ENCODE measurements at places on chromosomes 4 and X.

GRCh38 chrX:92209936-92210335 lies 430.8 kb downstream of the PCDH11X start:
- no peak for DNase-seq

- DNase-seq, result no peak
These were observed 222.3 kb downstream of the CPE start for GRCh38 chr4:165600959-165601683.

- DNase-seq, result no peak
These were observed 1351.8 kb downstream of the FSTL5 start for GRCh38 chr4:160811956-160812355.

- DNase-seq, result no peak
These were observed 175.8 kb downstream of the FAM13A start for GRCh38 chr4:88881227-88881569.

GRCh38 chr4:8732681-8733243 lies 138.9 kb downstream of the HMX1 start:
- no peak for DNase-seq

DNA sequence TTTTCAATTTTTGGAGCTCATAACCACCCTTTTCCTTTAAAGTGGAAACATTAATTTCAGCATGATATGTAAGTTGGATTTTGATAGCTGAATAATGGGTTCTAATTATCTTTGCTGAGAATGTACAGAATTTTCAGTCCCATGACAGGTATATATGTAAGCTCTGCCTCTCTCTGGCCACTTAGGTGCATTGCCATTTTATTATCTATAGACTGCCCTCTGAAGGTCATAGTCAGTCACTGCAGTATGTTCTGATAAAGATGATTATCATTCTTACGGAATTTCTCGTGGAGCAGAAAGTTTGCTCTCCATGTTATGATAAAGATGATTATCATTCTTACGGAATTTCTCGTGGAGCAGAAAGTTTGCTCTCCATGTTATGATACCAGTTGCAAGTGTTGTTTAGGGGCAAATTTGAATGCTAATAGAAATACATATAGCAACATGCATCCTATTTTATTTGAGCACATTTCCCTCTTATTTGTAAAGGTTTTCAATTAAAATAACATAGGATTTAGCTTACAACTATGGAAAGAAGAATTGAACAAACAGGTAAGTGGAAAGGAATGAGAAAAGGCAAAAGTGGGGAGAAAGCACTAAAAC lies 10.4 kb downstream of the AFP start:
- DNase-seq, result peak; percentile 15

DNA sequence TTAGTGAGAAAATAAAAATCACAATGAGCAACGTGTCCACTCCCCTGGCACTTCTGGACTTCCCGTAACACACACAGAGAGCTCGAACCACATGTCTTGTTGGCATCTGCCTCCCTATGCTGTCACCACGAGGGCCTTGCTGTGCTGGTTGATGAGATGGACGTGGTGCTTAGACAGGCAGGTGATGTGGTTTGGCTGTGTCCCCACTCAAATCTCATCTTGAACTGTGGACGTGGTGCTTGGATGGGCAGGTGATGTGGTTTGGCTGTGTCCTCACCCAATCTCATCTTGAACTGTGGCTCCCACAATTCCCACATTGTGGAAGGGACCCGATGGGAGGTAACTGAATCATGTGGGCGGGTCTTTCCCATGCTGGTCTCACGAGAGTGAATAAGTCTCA lies 40.0 kb downstream of the FGFRL1 start:
- no peak for DNase-seq

GRCh38 chr4:11426731-11427120 lies 2.0 kb downstream of the HS3ST1 start:
- no peak for DNase-seq

DNA sequence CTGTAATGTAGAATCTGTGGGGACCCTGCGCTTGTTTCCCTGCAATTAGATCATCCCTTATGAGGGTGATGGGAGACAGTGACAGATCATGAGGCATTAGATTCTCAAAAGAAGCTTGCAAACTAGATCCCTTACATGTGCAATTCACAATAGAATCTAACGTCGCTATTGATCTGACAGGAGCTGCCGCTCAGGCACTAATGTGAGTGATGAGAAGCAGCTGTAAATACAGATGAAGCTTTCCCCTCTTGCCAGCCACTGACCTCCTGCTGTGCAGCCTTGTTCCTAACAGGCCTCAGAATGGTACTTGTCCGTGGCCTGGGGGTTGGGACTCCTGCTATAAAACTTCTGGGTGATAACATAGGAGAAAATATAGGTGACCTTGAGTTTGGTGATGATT lies 1076.8 kb downstream of the PDHA2 start:
- no peak for DNase-seq

DNA sequence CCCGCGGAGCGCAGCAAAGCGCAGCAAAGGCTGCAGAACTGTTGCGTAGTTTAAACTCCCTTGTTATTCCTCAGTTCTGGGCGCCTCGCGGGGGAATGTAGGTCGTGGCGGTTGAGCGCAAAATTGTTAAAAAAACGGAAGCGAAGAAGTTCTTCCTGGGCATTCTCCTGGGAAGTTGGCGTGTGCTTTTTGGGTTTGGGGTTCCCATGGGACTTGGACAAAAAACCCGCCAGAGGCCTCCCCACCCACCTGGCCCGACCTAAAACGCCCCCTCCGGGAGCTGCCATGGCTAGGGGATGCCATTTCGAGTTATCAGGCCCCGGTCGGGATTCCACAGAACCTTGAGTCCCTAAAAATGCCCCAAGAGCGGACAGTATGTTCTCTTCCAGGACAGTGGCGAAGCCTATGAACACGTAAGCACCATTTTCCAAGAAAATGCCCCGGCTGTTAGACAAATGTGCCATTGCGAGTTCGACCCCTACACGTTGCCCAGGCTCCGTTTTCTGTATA lies 8.9 kb downstream of the ZIC3 start:
- DNase-seq, result no peak

GRCh38 chr4:30720021-30720660 lies at the start of gene PCDH7:
Gene PCDH7, plus strand, starts transcription at chr4:30720369. Its CDS starts 1,054 bp downstream, at chr4:30721423.
- DNase-seq, result peak; percentile 62

DNA sequence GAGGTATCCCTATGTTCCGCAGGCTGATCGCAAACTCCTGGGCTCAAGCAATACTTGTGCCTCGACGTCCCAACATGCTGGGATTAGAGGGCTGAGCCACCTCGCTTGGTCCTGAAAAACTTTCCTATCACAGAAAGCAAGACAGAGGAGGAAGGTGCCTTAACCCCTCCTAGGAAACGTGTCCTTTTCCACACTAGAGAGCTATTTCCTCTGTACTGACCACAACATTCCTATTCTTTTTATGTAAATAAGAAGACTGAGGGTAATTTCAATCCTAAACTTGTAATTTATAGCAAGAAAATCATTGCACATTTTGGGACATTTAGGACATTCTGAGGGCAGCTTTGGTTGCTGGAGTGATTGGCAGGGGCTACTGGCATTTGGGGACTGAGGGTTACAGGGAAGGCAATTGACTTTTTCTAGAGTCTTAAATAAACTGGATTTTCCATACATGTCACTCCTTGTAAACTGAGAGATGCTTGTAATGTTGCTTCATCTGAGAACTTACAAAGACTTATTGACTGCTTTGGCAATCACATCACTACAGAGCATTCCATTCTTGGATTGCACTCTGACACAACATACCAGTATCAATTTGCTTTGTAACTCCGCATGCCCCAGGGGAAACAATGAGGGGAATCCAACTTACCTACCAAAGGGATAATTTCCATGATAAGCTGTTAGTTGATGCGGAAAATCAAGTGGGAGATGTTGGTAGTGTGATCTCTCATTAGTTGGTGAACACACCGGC lies 15.6 kb downstream of the XAGE3 start:
- no peak for DNase-seq

- DNase-seq, result no peak
These were observed 73.6 kb upstream of the QRFPR start for GRCh38 chr4:121454251-121454979.

DNA sequence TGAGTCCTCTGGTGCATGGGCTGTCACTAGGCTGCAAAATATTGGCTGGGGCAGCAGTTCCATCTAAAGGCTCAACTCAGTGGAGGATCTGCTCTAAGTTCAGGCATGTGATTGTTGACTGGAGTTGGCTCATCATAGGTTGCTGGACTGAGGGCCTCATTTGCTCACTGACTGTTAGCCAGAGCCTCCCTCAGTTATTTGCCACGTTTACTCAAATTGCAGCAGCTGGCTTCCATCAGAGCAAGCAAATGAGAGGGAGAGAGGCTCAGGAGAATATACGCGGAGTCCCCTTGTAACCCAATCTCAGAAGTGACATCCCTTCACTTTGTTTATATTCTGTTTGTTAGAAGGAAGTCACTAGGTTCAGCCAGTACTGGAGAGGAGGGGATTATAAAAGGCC lies 54.1 kb downstream of the BMP3 start:
- peak; percentile 62 for DNase-seq

All from left kidney (tissue), 8 donors.